ENCODE measurements at places on chromosomes 4 and X. TPM values are rescaled to one million over a fixed set of nuclear protein-coding genes. Genes with fewer than 3 reads are reported as not detected.

- DNase-seq: no peak
These were observed 126.1 kb downstream of the MAB21L2 start for GRCh38 chr4:150708004-150708403.

GRCh38 chrX:108025954-108026600 lies 18.8 kb upstream of the VSIG1 start:
- no peak for DNase-seq

GRCh38 chr4:187865914-187866313 lies 129.7 kb upstream of the ZFP42 start:
- no peak for DNase-seq

Gene PRR32
- total RNA-seq: not detected

Gene MAGEB18
- not detected for total RNA-seq

All from activated T-helper 2 cell treated with anti-CD3 and anti-CD28 coated beads, Interferon-gamma antibody, Interleukin-2, Interleukin-4, amounts not matched to agents 10 μg/mL and 5 μg/mL and 100 μg/mL, durations not matched to agents 14 hours and 24 hours and 36 hours (primary cell).